CD4-positive, alpha-beta T cell treated with Interleukin-15 for 4 hours (primary cell): ENCODE measurements at places on chromosomes 5 and 9.

GRCh38 chr5:114504560-114504959 is 142.7 kb downstream of the KCNN2 start:
- DNase-seq: no peak

DNA sequence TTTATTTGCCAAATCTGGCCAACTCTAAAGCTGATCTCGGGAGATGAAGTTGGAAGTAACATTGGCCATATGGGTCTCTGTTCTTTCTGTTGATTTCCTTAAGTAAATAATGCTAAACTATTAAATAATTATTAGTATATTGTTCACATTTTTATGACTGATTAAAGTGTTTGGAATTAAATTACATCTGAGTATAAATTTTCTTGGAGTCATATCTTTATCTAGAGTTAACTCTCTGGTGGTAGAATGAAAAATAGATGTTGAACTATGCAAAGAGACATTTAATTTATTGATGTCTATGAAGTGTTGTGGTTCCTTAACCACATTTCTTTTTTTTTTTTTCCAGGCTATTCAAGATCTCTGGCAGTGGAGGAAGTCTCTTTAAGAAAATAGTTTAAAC is 9.3 kb upstream of the FGF18 start:
- no peak for DNase-seq

DNA sequence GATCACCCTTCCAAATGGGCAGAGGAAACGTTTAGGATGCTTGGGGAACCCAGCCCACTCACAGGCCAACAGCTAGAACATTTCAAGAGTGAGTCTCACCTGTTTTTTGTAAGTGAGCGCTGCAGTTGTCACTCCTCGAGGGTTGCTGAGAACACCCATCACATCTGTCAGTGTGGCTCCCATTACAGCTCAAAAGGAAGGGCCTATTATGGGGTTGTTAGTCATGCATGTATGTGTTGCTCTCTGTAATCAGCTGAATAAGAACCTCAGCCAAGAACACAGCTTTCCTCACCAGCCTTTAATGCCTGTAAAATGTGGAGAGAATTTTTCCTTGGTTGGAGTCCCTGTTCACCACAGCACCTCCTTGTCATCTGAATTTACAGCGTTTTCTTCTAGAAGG is 196.3 kb upstream of the KLF4 start:
- DNase-seq: no peak

DNA sequence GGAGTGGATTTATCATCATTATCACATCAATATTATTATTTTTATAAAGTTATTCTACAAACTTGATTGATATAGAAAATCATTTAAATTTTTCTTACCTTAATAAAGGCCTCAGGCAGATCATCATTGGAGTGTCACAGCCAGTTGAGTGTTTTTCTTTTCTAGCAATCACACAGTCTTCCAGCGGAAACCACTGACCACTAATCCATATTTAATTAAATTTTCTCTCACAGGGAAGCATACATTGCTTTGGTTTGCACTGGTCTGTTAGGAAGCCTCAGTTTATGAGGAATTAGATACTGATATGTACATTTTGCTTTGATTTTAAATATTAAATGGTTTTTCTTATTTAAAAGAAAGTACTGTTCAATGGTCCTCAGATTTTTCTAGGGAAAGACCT is 6.7 kb downstream of the SPZ1 start:
- no peak for DNase-seq

GRCh38 chr9:130179331-130179907 is 7.2 kb downstream of the NCS1 start:
- no peak for DNase-seq

GRCh38 chr5:60719329-60719728 is 19.4 kb upstream of the DEPDC1B start:
- no peak for DNase-seq

- no peak for DNase-seq
Observed at GRCh38 chr9:134180786-134181647, 16.7 kb upstream of the RNU6ATAC start.

DNA sequence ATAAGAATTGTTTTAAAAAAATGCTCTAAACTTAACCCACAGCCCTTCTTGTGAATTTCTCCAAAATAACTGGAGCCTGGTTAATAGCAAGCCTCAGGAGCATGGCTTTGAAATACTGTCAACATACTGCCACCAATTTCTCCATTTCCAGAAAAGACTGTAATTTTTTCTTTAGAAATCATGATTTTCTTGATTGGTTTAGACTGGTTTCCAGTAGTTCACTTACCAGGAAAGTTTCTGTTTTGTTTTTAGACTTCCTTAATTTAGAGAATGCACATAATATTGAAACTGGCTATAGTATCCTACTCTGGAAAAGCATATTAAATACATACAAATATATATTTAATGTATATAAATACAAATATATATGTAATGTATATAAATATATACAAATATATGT is 4.5 kb upstream of the CD274 start:
- DNase-seq: no peak

GRCh38 chr5:67997148-67997547 is 218.4 kb upstream of the PIK3R1 start:
- no peak for DNase-seq

- DNase-seq: no peak
Observed at GRCh38 chr5:170811719-170812118, 28.2 kb downstream of the GABRP start.

GRCh38 chr5:88663793-88664216 is 219.2 kb downstream of the MEF2C start:
- no peak for DNase-seq

DNA sequence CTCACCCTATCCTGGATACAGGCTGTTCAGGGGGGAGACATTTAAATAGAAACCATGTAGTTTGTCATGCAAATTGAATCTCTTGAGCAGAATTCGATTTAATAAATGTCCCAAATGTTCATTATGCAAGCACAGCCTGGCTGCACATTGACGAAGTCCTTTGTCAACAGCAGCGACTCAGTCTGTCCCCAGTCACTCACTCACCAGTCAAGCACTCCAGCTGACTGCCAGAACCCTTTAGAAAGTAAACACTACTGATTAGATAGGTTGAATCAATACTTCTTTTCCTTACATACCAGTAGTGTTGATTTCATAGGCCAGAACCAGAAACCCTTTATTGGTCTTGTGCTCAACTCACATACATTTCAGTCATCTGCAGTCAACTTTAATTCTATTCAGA is 27.5 kb downstream of the CDH6 start:
- DNase-seq: no peak

GRCh38 chr9:14293801-14294200 is 20.1 kb downstream of the NFIB start:
- DNase-seq: no peak

GRCh38 chr9:133870598-133871595 is 121.2 kb downstream of the VAV2 start:
- no peak for DNase-seq

- DNase-seq: no peak
Observed at GRCh38 chr9:573691-574410, 267.6 kb upstream of the DMRT1 start.

DNA sequence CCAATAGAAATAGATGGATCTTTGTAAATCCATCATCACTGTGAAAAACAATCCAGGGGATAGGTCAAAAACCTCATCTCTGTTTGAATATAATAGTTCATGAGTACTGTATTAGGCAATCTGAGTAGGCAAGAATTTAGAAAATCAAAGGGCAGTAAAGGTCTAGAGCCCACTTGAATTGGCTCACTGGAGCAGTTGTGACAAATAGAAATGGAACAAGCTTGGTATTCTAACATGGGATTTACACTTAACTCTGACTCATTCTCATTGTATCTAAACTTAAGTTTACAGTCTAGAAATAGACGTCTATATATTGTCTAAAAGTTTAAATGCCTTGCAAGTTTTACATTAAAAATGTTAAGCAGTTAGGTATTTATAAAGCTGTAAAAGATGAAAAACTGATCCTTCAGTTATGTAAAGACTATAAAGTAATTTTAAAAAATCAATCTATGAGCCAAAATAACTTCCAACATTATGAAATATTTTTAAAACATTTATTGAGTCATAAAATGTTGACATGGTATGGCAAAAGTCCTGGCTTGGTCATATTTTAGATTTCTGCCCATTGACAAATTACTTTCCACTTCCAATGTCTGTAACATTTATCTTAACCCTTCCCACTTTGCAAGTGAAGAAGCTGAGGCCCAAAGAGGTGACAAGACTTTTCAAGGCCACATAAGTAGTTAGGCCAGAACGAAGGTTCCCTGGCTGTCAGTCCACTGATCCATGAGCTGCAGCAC is 203.7 kb upstream of the NREP start:
- DNase-seq: no peak

GRCh38 chr9:20650750-20651299 is 28.5 kb upstream of the MLLT3 start:
- no peak for DNase-seq

- no peak for DNase-seq
Observed at GRCh38 chr5:149212198-149212951, 59.3 kb upstream of the AFAP1L1 start.
